ENCODE measurements at places on chromosomes 5 and 9.

DNA sequence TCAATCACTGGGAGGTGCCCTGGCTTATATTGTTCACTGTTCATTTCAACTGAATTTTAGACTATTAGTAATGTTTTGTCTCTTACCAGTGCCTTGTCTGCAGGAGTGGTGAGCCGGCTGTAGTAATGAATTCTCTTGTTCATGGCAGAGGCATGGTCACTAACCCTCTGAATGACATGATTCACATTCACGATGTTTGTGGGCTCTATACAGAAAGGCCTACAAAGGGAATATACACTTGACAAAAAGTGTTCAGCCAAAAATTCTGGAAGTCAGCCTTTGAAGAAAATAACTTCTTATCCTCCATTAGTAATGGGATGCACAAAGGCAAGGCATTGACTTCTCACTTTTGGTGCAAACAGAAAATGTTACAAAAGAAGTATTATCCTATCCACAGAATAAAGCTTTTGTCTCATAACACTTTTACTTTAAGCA, 39.6 kb downstream of the SLC38A9 start:
- peak overlapping the region; percentile 2 for H3K27ac ChIP-seq
- H3K36me3 ChIP-seq = no peaks in the 10 kb centered on the region
- no peak overlapping the region for H3K4me3 ChIP-seq
- DNase-seq = no peak
- H3K4me1 ChIP-seq = no peaks in the 10 kb centered on the region

DNA sequence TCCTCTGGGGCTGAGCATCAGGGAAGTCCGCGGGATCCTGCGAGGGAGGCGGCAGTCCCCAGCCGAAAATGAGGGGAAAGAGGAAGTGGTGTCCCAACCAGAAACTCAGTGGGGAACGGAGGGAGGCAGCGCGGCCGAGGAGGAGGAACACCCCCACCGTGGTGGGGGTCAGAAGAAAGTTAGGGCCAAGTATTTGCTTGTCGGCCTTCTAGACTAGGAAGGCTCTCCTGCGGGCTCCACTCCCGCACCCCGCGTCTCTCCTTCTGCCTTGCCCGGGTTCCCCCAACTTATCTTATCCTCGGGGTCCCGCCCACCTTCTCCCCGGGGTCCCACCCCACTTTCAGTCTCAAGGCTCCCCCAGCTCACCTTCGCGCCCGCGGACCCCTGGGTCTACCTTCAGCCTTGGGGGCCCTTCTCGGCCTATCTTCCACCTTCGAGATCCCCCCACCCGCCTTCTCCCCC, 557 bp upstream of the PHF2 start:
- peak overlapping the region; percentile 99 for H3K4me3 ChIP-seq
- H3K27ac ChIP-seq = peak overlapping the region; percentile 82
- H3K27me3 ChIP-seq = no peaks in the 10 kb centered on the region
- H3K36me3 ChIP-seq = no peaks in the 10 kb centered on the region

DNA sequence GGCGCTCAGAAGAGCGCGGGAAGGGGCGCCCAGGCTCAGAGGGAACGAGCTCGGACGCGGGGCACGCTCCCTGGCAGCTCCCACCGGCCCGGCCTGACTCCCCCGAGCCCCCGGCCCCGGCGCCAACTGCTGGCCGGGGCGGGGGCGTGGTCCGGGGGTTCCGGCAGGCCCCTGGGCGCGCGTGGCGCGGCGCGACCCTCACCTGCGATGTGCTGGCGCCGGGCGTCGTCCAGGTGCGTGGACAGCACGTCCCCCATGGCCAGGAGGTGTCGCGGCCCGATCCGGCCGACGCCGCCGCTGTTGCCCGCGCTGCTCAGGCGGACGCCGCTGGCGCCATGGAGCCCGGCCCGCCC, 43.5 kb upstream of the STXBP1 start:
- DNase-seq = no peak
- no peaks in the 10 kb centered on the region for H3K36me3 ChIP-seq
- peaks cover 28% of the 10 kb centered on the region for H3K4me1 ChIP-seq
- peak overlapping the region; percentile 90 for H3K27ac ChIP-seq

DNA sequence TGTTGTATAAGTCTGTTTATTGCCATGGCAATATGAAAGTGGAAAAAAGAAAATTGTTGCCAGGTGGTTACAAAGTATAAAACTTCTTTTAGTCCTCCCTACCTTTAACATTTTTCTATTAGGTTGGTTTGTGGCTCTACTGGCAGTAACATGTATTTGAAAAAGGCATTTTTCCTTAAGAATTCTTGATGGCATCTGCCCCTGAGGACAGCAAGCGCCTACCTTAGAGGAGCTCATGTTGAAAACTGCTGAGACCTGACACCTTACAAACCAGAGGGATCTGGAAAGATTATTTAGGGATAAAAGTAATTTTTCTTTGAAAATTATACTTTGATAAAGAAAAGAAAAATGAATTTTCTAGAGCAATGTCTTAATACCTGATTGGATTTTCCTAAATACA, 208.1 kb downstream of the CAVIN4 start:
- no peak overlapping the region for H3K4me3 ChIP-seq
- H3K4me1 ChIP-seq = no peaks in the 10 kb centered on the region
- no peak overlapping the region for H3K27ac ChIP-seq
- no peaks in the 10 kb centered on the region for H3K36me3 ChIP-seq
- H3K27me3 ChIP-seq = no peaks in the 10 kb centered on the region

GRCh38 chr9:136426787-136427186, 12.9 kb downstream of the INPP5E start:
- peaks cover 22% of the 10 kb centered on the region for H3K36me3 ChIP-seq
- no peaks in the 10 kb centered on the region for H3K4me1 ChIP-seq
- no peaks in the 10 kb centered on the region for H3K27me3 ChIP-seq
- H3K27ac ChIP-seq = no peak overlapping the region
- no peak overlapping the region for H3K4me3 ChIP-seq

- H3K27me3 ChIP-seq = no peaks in the 10 kb centered on the region
- DNase-seq = peak; percentile 100
- H3K36me3 ChIP-seq = no peaks in the 10 kb centered on the region
- H3K27ac ChIP-seq = no peak overlapping the region
- H3K4me3 ChIP-seq = no peak overlapping the region
Observed at GRCh38 chr5:179265514-179266290, 79.6 kb downstream of the ADAMTS2 start.

DNA sequence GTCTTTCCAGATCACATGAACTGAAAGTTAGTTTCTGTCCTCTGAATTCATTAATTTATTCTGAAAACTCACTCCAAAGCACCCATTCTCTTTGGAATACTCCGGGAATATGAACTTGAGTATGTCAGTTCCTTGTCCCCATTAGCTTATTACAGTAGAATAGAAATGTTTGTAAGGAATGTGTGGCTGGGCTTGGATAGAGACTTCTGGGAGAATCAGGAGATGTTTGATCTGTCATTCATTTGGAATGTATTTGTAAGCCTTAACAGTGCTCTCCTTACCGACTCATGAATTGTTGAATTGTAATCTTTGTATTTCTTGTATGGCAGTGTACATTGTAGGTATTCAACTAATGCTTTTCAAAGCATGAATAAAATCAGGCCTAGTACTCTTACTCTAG, 548.4 kb downstream of the LRRC70 start:
- H3K4me3 ChIP-seq = no peak overlapping the region
- no peaks in the 10 kb centered on the region for H3K27me3 ChIP-seq
- peak; percentile 39 for DNase-seq
- no peak overlapping the region for H3K27ac ChIP-seq
- H3K4me1 ChIP-seq = no peaks in the 10 kb centered on the region

- peak; percentile 77 for DNase-seq
- no peaks in the 10 kb centered on the region for H3K36me3 ChIP-seq
- H3K27ac ChIP-seq = peak overlapping the region; percentile 99
- H3K27me3 ChIP-seq = no peaks in the 10 kb centered on the region
Observed at GRCh38 chr5:36876965-36877666, 547 bp downstream of the NIPBL start.

DNA sequence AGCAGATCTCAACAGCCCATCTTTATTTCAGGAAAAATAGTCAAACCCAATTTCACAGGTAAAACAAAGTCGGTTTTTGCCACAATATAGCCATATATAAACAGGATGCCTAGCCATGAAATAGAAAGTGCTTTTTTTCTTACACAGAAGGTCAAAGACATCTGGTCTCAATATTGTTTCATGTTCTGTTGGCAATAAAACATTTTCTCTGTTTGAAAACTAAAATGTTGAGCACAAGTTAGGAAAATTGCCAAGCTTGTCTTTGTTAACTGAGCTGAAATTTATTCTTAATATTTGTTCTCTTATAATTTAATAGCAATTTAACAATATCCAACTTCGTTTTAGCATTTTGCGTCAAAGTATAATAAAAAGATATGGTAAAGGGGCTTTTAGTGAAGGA, 673.4 kb downstream of the DTWD2 start:
- no peak overlapping the region for H3K4me3 ChIP-seq
- H3K36me3 ChIP-seq = no peaks in the 10 kb centered on the region
- no peaks in the 10 kb centered on the region for H3K4me1 ChIP-seq
- H3K27ac ChIP-seq = no peak overlapping the region
- DNase-seq = no peak
- no peaks in the 10 kb centered on the region for H3K27me3 ChIP-seq

DNA sequence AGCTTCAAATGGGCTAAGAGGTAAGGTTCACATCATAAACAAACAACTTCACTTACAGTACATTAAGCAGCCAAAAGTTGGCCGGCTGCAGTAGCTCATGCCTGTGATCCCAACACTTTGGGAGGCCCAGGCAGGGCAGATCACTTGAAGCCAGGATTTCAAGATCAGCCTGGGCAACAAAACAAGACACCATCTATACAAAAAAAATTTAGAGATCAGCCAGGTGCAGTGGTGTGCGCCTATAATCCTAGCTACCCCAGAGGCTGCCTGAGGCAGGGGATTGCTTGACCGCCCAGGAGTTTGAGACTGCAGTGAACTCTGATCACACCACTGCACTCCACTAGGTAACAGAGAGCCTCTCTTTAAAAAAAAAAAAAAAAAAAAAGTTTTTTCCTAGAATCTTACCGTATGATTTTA, 16.9 kb downstream of the UBTD2 start:
- H3K27ac ChIP-seq = peak overlapping the region; percentile 81
- H3K4me1 ChIP-seq = peaks cover 29% of the 10 kb centered on the region
- DNase-seq = no peak
- no peaks in the 10 kb centered on the region for H3K27me3 ChIP-seq
- H3K36me3 ChIP-seq = no peaks in the 10 kb centered on the region

DNA sequence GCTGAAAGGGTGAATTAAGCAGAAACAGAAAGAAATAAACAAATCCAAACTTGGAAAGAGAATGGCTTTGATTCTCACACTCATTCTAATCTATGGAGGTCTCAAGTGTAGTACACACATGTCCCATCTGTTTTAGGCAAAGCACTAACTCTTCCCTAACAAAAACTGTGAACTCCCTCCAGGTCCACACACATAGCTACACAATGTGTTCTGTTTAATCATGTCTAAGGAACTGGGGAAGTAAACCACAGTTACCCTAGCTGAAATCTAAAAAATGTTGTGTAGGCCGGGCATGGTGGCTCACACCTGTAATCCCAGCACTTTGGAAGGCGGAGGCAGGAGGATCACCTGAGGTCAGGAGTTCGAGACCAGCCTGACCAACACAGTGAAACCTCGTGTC, 118.7 kb upstream of the FST start:
- no peak for DNase-seq
- H3K4me1 ChIP-seq = no peaks in the 10 kb centered on the region
- H3K4me3 ChIP-seq = no peak overlapping the region
- no peak overlapping the region for H3K27ac ChIP-seq

DNA sequence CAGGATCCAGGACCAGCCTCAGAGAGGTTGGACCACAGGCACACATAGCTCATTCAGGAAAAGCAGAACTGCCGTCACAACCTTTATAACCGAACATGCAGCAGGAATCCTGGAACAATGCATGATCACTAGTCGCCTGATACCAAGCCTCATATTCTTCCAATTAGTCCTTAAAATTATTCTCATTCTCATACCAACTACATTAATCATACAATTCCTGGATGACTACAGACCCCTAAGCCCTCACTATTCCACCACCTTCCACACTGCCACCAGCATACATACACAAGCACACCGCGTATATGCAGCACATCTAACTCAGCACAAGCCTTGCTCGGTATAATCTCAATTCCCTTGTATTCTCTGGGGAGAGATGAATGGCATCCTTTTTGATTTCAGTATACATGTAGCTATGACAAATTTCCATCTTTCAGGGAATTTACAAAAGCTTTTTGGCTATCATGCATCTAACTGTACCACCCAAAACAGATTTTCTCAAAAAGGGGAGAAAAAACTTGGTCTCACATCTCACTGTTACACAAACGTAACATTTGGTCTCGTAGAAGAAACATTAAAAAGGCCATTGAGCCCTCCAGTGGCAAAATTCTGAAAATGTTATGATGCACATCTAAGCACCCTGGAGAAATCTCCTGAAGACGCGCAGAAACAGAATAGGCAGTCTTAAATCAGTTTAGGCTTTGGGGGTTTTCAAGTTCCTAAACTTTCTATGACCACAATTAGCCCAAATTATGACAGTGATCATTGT, 46.2 kb downstream of the MCTP1 start:
- H3K27me3 ChIP-seq = no peaks in the 10 kb centered on the region
- peak; percentile 26 for DNase-seq
- H3K4me3 ChIP-seq = no peak overlapping the region
- H3K36me3 ChIP-seq = no peaks in the 10 kb centered on the region
- no peak overlapping the region for H3K27ac ChIP-seq
- H3K4me1 ChIP-seq = no peaks in the 10 kb centered on the region

- no peak overlapping the region for H3K27ac ChIP-seq
- no peaks in the 10 kb centered on the region for H3K4me1 ChIP-seq
- H3K4me3 ChIP-seq = no peak overlapping the region
- H3K27me3 ChIP-seq = no peaks in the 10 kb centered on the region
- H3K36me3 ChIP-seq = peaks cover 4% of the 10 kb centered on the region
Observed at GRCh38 chr5:157486861-157487260, 26.8 kb downstream of the NIPAL4 start.

DNA sequence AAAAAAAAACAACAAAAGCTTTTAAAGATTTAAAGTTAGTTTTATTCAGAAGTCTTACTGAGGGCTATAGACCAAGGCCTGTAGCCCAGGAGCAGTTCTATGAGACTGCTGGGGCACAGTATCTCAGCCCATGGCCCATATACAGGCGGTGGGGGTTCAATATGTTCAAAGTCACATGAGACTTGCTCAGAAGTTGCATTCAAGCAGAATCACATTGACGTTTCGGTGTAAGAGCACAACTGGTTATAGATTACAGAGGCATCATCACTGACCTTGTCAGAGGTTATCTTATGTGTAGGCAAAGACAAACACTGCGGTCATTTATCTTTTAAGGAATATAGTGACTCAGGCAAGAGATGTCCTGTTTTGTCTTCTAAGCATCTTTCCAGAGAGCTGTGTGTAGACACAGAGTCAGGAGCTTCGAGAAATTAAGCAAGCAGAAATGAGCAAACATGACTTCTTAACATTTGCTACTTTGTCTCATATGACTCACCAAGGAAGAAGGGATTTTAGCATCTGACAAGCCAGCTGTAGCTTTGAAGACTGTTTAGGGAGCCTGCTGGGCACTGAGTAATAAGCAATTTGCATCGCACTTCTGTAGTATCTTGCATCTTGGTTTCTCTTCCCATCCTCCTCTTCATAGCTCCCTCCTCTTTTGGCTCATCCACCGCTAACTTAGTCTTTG, 12.9 kb upstream of the F2RL1 start:
- no peak overlapping the region for H3K4me3 ChIP-seq
- no peak for DNase-seq
- H3K36me3 ChIP-seq = no peaks in the 10 kb centered on the region
- peaks cover 3% of the 10 kb centered on the region for H3K4me1 ChIP-seq

GRCh38 chr5:138274189-138274853, at the start of gene GFRA3:
GFRA3 (minus strand) TSS chr5:138274621; CDS start chr5:138274424, 197 bp downstream.
- peak within 1 kb of the TSS; percentile 42 for H3K4me3 ChIP-seq
- DNase-seq = peak; percentile 55
- H3K4me1 ChIP-seq = no peaks in the 10 kb centered on the region

All from cardiac muscle cell (in vitro differentiated cells and primary cell).